Kidney (tissue), 22 donors: ENCODE measurements at places on chromosomes 11 and 22. TPM values are rescaled to one million over a fixed set of nuclear protein-coding genes. Genes with fewer than 3 reads are reported as not detected.
A peak's percentile ranks its signal among the peaks of the same experiment; 100 is the strongest.

The SMPD1 gene
- 76.0 TPM for total RNA-seq

- DNase-seq: no peak
Observed at GRCh38 chr22:36492109-36492508, 10.7 kb upstream of the TXN2 start.

DNA sequence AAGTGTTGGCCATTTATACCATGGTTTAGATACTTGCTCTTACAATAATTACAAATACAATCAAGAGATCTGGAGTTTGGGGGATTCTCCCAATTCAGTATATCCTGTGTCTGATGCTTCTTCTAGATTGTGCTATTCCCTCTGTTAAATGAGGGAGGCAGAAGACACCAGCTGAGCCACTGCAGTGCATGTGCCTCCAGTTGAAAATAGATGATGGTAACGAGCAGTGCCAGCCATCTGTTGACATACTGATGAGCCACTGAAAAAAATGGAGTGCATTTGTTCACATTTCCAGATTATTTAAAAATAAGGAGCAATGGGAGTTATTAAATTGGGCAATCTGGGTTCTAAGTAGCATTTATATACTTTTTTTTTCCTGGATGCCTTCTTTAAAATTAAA, 1428.0 kb upstream of the TENM4 start:
- DNase-seq: no peak

DNA sequence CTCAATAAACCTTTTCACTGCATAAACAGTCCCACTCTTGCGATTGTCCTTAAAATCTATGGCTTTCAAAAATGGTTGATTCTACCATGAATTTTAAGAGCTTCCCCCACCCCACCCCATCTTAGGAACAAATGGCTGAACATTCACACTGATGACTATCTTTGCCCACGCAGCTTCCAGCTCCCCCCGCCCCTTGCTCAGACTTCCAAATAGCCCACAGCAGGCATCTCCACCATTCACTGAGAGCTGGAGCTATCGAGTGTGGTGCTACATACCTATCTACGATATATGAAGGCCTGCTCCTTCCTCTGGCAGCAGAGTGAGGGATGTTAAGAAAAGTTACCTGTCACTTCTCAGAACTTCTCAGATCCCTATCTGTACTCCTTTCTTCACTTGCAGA, 26.7 kb downstream of the EIF3F start:
- DNase-seq: no peak

The TEX54 gene
- not detected for total RNA-seq

The GVQW3 gene
- 3.4 TPM for total RNA-seq

DNA sequence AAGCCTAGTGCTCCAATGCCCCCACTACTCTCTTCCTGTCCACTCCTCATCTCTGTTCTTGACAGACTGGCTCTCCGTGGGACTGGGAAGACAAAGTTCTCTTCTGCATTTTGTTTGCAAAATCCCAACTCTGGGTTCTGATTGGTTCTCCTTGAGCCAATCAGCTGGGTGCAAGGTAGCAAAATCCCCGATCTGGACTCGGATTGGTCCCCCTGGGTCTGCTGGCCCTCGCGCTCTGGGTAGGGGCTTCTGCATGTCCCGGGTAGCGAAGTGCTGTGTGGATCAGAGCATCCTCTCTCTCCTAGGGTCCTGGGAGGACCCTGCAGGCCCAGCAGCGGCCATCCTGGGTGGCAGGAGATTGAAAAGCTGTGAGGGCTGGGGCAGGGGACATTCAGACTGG, 22.3 kb upstream of the A4GALT start:
- no peak for DNase-seq

The APOA5 gene
- not detected for total RNA-seq

- DNase-seq: no peak
Observed at GRCh38 chr11:133825156-133825555, 20.2 kb downstream of the SPATA19 start.

The SCGB1A1 gene
- not detected for total RNA-seq

The CHRM1 gene
- total RNA-seq: 0.44 TPM

DNA sequence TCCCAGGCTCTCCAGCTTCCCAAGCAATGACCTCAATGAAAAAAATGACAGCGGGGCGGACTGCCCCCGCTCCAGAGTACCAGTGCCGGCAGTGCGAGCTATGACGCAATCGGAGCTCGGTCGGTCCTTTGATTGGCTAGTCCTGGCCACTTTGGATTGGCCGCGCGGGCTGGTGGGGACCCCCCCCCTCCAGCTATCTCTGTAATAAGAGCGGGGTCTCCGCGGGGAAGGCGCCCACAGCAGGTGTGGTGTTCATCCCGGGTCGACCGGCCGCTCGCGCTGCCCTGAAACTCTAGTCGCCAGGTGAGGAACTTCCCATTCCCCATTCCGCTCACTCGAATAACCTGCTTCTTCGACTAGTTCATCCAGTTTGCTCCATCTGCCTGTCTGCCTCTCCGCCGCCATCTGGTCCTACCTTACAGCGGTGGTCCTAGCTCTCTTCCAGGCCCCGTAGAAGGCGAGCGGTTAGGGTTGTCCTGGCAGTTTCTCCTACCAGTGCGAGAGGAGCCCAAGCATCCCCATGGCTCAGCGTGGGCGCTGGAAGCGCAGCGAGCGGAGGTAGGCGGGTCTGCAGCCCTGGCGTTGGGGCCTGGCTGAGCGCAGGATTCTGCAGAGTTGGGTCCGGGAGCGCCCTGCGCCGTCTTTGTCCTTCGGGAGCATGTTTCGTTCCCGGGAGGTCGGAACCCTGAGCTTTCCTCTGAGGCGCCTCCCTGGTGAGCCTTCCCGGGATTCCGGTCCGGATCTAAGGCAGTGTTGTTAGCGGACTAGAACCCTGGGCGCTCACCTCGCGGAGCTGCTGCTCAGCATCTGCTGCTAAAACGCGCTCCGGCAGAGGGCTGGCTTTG, at the start of gene CALCB:
Gene CALCB (plus strand): TSS at position 233 of the 845 bp plus-strand sequence. CDS start 1,126 bp downstream, outside the sequence.
- DNase-seq: peak; percentile 69

DNA sequence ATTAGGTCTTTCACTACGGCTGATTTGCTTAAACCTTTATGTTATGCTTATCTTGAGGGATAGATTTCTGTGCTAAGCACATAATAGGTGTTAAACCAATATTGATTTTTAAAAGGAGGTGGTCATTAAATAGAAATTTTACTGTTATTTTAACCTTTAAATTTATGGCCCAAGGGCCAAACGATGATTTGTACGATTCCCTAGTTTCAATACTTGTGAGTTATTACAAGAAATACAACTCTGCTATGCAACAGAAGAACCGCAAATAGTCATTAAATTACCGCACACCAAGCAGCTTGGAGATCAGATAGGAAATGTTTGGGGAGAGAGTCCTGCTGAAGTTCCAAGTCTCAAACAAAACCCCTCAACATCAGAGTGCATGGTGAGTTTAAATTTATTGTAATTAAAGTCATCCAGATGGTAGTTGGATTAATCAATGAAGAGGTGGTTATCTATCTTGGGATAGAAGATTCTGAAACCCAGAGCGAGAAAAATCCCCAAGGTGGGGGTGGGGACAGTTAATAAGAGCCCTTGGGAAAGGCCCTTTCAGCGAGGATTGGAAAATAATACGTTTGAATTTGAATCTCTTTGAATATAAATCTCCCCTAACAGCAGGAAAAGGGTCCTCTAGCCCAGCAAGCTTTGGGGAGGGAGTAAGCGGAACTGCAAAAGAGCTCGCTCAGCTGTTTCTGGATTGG, 805 bp upstream of the QSER1 start:
- DNase-seq: no peak

DNA sequence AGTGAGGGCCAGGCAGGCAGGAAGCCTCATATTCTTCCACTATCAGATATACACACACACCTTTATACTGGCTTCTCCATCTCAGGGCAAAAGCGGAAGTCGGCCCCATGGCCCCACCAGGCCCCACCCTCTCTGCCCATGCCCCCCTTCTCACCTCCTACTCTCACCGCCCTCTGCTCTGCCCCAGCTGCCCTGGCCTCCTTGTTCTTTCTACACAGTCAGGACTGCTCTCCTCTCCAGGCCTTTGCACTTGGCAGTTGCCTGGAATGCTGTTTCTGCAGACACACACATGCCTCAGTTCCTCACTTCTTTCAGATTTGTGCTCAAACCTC, 25.3 kb downstream of the OTOG start:
- no peak for DNase-seq

DNA sequence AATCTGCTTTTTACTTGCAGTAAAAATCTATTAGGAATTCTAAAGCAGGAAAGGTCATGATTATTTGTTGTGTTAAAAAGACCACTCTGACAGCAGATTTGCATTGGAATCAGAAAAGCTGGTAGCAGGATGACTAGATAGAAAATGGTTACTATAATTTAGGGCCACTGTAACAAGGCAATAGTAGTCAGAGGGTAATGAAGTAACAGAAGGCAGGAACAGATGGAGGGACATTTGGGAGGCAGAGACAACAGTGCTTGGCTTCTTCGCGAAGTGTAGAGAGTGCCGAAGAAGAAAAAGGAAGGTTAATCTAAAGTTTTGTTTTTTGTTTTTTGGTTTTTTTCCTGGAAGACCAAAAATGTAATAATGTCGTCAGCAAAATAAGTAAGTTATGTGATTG, 129.8 kb upstream of the SLC5A12 start:
- DNase-seq: no peak

GRCh38 chr11:114008331-114008730, 33.4 kb downstream of the HTR3A start:
- no peak for DNase-seq

The LDHAL6A gene
- not detected for total RNA-seq

- peak; percentile 90 for DNase-seq
Observed at GRCh38 chr11:59560290-59560701, 49.0 kb downstream of the OR4D9 start.

DNA sequence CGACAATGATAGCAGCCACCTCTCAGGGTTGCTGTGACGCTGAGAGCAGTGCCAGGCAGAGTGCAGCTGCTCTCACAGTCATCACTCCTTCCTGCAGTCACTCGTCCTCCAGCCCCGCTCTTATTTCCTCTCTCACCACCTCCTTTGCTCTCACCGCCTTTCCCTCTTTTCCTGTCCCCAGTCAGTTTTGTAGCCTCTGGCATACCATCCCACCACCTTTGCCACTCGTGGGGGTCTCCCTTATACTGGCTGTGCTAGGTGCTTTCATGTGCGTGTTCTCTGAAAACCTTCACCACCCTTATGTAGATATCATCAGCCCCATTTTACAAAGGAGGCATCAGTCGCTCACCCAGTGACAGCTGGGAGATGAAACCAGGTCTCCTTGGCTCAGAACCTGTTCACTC, 19.3 kb upstream of the ST3GAL4 start:
- DNase-seq: no peak

The LDLRAD3 gene
- 14.2 TPM for total RNA-seq

DNA sequence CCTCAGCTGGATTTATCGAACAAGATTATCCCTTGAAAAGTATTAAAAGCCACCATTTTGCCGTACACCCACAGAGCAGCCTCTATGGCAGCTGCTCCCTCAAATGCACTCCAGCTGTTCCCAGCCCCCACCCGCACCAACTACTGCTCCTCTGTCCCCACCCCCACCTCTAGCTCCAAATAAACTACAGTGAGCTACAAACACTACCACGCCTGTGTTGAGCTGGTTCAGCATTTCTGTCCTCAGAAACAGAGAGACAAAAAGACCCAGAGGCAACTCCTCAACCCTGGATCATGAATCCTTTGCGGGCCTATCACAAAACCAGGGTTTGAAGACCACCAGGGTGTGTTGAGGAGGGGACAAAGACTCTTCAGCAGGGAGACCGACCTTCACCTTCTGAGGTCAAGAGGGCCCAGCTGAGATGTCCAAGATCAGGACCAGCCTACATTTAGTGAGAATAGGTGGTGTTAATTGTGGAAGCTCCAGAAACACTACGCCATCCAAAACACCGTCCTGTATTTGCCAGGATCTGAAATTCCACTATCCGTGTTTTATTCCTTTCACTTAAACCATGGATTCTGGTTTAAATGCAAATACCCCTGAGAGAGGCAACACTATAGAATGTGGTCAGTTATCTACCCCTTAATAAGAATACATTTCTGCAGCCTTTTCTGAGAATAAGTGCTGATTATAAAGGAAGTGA, 195.9 kb downstream of the DSCAML1 start:
- DNase-seq: no peak

GRCh38 chr22:42299586-42300258, 29.3 kb upstream of the TCF20 start:
- DNase-seq: peak; percentile 68

DNA sequence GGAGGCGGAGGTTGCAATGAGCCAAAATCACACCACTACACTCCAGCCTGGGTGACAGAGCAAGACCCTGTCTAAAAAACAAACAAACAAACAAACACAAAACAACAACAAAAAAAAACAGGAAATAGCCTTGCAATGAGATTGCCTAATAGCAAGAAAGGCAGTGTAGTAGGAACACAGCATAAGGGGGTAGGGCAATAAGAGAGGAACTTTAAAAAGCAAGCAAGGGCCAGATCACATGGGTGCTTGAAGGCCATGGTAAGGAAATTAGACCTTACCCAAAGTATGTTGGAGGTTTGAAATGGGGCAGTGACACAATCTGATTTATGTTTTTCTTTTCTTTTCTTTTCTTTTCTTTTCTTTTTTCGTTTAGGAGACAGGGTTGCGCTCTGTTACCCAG, 34.7 kb upstream of the NRIP3 start:
- DNase-seq: no peak

DNA sequence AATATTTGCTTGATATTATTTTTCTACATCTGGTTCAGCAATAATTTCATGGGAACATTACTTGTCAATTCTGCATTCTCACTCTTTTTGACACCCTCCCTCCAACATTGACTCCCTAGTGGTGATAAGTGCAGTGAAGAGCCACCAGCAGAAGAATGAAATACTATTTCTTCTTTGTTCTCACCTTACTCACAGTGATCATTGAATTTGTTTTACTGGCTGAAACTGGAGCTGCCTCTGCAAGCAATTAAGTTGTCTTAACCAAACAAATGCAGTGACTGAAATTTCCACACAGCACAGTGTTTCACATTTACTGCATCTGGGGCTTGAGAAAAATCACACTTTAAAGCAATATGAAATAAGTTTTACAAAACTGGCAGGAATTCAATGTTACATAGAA, 189.8 kb downstream of the JRKL start:
- peak; percentile 66 for DNase-seq

GRCh38 chr11:120985718-120986569, 38.0 kb upstream of the TBCEL start:
- peak; percentile 78 for DNase-seq

GRCh38 chr22:33821290-33821689, 99.0 kb downstream of the LARGE1 start:
- DNase-seq: no peak
